Activated T-helper 17 cell treated with anti-CD3 and anti-CD28 coated beads, Interleukin-2, amount 50 U/mL, for 72 hours (primary cell): ENCODE measurements at places on chromosomes 7 and 10. TPM values are rescaled to one million over a fixed set of nuclear protein-coding genes. Genes with fewer than 3 reads are reported as not detected.

GRCh38 chr7:135143885-135144668 lies 3.8 kb upstream of the TMEM140 start:
- ATAC-seq, result no peak

DNA sequence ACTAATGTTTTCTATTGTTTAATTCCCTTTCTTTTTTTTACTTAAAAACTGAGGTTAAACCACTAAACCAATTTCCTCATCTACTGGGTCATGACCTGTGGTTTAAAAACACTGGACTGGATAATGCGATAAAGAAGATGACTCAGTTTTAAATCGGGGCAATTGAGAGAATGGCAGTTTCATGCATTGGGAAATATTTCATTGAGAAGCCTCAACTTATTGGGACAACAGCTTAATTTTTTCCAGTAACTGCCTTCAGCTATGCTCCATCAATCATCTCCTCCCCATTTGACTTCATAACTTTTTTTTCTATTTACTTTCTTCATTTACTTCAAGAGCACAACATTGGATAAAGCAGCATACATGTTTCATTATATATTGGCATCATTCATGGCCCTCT lies 61.8 kb upstream of the MET start:
- no peak for ATAC-seq

DNA sequence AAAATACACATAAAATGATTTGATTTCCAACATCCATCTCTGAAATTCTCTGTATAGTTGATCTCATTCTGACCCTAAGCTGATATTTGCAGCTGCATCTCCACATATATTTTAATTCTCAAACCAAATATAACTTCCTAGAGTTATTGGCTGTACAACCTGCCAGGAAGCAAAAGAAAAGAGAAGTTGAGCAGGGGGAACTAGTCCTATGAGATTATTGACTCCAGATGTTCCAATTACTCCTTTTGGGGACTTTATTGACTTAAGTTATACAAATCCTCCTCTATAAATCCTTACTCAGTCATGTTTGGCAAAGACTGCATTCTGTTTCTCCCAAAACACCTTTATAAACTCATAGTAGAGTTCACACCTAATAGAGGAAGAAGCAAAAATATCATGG lies 599.4 kb upstream of the ANKRD30A start:
- ATAC-seq, result no peak

- ATAC-seq, result no peak
Measured at GRCh38 chr10:32982293-32982709, 24.3 kb upstream of the ITGB1 start.

- ATAC-seq, result no peak
Measured at GRCh38 chr7:43034535-43035002, 77.9 kb upstream of the HECW1 start.

GRCh38 chr10:114329634-114330365 lies 74.5 kb downstream of the AFAP1L2 start:
- ATAC-seq, result no peak

DNA sequence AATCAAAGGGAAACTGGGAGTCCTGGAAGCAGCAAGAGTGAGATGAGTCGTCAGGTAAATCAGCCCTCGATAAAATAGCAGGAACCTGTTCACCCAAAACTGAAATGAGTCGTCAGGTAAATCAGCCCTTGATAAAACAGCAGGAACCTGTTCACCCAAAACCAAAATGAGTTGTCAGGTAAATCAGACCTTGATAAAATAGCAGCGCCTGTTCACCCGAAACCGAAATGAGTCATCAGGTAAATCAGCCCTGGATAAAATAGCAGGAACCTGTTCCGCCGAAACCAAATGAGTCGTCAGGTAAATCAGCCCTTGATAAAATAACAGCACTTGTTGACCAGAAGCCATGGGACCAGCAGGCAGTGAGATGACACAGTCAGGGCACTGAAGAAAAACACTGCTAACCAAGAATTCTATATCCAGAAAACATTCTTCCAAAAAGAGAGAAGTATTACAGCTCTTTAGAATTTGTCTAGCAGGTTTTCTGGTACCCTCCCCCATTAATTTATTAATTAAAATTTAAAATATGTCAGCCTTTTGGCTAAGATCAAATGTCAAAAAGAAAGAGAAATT lies 3.4 kb upstream of the CYP2E1 start:
- no peak for ATAC-seq

GRCh38 chr10:3435671-3436070 lies 263.1 kb upstream of the PITRM1 start:
- ATAC-seq, result no peak

- peak; percentile 18 for ATAC-seq
Measured at GRCh38 chr10:62690703-62691102, 113.8 kb upstream of the ADO start.

DNA sequence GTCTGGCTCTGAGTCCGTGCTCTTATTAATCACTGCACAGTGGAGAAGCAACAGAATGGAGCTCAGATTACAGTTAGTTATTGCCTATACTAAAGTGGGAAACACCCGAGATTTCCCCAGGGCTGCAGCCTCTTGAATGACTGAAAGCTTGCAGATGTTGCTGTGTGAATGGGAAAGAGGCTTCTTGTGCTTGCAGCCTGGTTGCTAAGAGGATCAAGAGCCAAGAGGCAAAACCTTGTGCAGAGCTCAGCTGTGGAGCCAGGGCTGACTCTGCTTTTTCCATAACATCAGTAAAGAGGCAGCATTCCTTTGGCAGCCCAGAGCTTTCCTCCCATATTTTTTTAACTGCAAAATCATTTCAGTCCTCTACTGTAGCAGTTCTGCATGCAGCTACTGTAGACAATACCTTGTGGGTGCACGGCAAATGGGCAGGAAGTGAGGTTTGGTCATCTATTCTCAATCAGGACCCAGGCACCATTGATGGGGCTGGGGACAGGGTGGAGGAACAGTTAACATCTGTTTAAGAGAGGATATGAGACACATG lies 86.5 kb downstream of the RALA start:
- no peak for ATAC-seq

DNA sequence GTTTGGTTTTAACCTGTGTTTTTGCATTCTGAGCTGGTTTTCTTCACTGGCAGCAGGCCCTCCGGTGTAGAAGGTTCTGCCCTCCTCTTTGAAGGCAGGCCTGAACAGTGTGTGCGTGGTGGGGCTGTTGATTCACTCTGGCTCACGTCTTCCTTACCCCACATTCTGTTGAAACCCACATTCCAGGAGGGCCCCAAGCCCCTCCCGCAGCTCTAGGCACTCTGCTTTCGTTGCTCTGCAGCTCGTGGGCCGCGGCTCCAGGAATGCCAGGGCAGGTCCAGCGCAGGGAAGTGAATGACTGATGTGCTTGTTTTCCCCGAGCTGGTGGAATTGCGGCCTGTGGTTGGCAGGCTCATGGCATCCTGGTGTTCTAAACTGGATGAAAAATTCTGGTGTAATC lies 49.0 kb downstream of the HTRA1 start:
- ATAC-seq, result no peak

DNA sequence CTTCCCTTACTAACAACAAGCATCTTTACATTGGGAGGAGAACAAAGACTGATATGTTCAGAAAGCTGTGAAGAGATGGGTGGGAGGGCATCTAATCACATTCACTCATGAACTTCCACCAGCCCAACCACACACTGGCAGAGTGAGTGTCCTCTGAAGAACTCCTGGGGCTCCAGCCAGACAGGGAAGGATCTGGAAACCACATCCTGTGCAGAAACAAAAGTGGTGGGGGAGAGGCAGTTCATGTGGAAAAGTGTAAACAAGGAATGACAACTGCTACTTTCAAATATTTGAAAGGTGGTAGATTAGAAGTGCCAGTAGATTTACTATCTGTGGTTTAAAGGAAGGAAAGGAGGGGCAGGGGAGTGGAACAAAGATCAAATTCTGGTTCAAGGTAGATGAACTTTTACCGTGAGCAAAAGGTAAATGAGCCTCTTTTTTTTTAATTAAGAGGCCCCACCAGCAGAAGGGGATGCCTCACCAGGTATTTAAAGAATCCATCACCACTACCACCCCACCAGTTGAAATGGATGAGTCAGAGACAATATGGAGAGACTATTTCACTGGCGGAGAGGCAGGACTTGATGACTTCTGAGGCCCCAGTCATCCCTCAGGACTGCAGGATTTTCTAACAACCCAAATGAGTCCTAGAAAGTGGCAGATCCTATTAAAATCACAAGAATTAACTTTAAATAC lies 34.5 kb downstream of the GOT1 start:
- ATAC-seq, result no peak

- no peak for ATAC-seq
Measured at GRCh38 chr10:97360705-97361536, 26.4 kb upstream of the FRAT2 start.

GRCh38 chr10:100793055-100793454 lies 47.7 kb downstream of the PAX2 start:
- ATAC-seq, result no peak

GRCh38 chr7:155043756-155044155 lies 26.4 kb upstream of the HTR5A start:
- no peak for ATAC-seq

- ATAC-seq, result no peak
Measured at GRCh38 chr7:36214608-36215456, 61.8 kb downstream of the EEPD1 start.

DNA sequence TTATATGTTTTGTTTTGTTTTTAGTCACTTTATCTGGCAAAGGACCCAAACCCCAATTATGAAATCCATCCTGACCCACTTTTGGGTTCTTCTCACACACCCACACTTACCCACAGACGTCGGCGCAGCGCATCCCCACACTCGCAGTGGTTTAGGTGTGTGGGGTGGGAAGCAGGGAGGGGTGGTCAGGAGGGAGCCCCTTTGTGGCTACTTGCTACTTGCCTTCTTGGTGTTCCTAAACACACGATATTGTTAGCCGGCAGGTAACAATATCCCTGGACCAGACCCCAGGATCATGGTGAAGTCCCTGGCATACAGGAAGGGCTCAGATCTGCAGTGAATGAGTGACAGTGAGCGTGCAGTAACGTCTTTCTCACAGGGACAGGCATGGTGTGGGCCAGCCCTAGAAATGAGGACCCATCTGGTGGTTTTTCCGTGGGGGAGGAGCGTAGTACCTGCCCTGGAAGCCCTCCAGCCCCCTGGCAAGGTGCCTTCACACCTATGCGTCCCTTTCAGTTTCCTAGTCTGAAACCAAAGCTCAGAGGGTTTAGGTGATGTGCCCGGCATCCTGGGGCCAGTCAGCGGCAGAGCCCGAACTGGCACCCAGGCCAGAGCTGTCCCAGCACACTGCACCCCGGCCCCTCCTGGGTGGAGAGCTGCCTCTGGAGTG lies 4.4 kb downstream of the SPOCK2 start:
- ATAC-seq, result peak; percentile 35

GRCh38 chr10:132397671-132398565 lies 918 bp downstream of the PWWP2B start:
- peak; percentile 55 for ATAC-seq

DNA sequence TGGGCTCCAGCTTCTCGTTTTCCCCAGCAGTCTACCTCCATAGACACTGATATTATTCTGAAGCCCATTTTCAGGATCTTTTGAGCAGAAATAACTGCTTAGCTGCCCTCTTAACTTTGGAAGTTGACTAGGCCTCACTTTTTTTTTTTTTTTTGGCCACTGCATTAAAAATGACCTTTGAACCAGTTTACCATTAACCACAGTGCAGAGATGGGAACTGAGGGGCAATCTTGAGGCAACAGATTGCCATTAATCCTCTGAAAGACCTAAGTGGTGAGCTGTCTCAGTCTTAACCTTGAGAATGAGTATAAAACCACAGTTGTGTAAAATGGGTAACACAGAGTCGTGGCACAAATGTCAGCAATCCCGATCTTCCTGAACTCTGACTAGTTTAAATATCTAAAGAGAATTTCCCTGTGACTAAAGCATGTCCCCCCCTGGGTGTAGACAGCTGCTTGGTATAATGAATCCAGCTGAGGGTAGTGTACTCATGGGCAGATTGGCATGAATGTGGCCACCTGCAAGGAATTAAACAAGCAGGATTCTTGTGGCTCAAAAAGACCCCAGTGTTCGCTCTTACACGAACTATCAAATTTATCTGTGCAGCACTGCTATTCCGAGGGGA lies 46.1 kb upstream of the FMC1 start:
- ATAC-seq, result no peak

DNA sequence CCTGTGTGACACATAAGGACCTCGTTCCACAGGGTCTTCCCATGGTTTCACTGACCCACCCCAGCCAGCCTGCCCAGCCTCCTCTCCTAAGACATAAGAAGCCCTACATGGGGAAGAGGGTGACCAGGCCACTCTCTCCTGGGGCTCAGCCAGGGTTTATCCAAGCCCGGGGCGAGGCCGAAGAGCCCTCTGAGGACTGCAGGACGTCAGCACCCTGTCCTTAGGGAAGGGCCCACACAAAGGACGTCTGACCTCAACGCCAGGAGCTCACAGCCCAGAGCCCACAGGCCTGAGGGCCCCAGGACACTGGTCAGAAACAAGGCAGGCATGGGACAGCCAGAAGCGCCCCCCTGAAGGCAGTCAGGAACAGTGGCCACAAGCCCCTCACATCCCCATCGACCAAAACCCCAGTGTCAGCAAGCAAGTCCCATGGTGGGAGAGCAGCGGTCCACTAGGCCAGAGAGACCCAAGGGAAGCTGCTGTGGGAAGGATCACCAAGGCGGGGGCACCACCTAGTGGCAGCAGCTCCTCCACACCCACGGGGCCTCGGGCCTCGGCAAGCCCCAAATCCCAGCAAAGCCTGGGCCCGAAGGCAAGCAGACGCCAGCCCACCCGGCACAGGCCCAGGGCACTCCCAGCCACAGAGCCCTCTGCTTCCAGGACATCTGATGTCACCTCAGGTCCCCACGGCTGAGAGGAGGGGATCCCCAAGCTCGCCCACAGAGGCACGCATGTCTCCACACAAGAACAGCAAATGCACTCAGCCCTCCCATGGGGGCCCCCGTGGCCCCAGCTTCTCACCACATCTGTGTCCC lies 23.4 kb downstream of the MAD1L1 start:
- peak; percentile 52 for ATAC-seq

DNA sequence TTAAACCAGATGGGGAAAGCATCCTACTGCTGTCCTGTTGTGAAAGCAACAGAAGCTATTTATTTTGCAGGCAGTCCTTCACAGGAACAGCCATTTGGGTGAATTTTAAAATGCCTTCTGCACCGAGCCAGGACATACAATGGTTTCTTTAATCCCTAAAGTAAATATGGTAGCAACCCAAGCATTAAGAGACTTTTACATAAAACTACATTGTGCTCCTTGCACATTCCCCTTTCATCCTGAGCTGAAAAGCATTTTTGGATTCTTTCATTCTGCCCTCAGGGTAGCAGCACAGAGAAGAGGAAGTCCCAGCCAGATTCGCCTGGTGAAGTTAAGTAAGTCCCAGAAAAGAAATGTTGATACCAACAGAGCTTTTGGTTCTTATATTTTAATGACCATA lies 84.0 kb upstream of the FAM3C start:
- ATAC-seq, result no peak

SPDYE6 gene
- not detected for total RNA-seq

MSMB gene
- total RNA-seq, result not detected

PLPP4 gene
- not detected for total RNA-seq

PPP1R3A gene
- not detected for total RNA-seq

UNCX gene
- total RNA-seq, result not detected

GNGT1 gene
- total RNA-seq, result not detected

HYAL4 gene
- not detected for total RNA-seq

KMT2E gene
- total RNA-seq, result 85.2 TPM

OR6V1 gene
- not detected for total RNA-seq

SUMF2 gene
- 88.2 TPM for total RNA-seq
